ENCODE measurements at places on chromosomes 13 and 19.

GRCh38 chr13:112741185-112741755 is 51.4 kb downstream of the ATP11A start:
- no peak for DNase-seq

DNA sequence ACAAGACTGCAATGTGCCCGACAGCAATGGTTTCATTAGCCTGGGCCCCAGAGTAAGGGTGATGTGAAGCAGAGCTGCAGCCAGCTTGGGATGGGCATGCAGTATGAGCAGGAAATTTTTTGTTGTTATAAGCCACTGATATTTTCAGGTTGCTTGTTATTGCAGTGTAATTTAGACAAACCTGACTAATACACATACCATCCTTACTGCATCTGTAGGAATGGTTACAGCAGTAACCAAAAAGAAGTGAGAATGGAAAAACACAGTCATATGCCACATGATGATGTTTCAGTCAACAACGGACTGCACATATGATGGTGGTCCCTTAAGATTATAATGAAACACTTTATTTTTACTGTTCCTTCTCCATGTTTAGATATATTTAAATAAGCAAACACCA is 8.6 kb upstream of the POMP start:
- no peak for DNase-seq

DNA sequence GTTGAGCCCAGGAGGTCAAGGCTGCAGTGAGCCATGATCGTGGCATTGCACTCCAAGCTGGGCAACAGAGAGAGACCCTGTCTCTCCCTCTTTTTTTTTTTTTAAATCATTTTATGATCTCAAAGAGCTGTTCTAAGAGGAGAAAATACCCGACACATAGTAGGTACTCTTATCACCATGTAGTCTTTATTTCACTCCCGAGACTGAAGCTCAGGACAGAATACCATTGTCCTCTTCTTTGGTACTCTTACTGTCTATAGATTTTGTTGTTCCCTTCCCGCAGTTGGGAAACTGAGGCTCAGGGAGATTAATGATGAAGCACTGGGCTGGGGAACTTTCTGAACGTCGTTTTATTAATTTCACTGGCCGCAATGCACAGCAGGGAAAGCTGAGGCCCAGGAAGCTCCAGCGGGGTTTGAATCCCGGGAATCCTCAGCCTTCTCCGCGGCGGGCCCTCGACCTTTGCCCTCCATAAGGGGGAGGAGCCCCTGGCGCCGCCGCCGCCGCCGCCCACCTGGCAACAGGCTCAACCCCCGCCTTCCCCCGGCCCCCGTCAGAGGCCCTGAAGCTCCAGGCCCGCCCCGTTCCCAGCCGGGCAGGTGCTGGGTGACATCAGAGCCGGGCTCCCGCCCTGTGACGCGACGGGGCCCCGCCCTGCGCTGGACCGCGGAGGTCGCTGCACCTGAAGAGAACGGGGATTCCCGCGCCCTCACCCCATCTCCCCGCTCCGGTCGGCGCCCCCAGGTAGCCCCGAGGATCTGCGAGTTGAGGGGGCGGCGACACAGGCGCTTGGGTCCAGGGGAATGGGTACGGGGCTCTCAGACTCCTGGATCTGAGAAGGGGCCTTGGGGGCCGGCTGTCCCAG is 1.6 kb downstream of the MYH14 start:
- DNase-seq = no peak

DNA sequence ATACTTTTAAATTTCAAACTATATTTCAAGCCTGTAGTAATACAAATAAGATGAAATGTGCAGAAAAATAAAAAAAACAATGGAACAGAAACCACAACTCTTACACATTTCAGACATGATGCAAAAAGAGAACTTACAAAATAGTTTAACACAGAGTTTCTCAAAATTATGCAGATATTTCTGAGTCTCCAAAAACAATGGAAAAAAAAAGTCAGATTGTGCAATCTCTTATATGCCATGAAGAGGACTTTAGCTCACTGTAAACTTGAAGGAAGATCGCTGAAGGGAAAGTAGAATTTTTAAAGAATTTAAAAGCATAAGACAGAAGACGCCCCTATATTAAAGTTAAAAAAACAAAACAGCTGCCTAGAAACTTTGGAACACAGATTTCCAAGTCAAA is 20.4 kb downstream of the ZNF708 start:
- DNase-seq = no peak

- DNase-seq = no peak
Measured at GRCh38 chr19:54967611-54968010, 1.4 kb downstream of the NLRP2 start.

Measured in activated CD4-positive, CD25-positive, alpha-beta regulatory T cell treated with anti-CD3 and anti-CD28 coated beads, Interleukin-2, amount 50 U/mL, for 16 hours (primary cell).